Central memory CD8-positive, alpha-beta T cell (primary cell): ENCODE measurements at places on chromosomes 6 and 20.

- no peak for DNase-seq
- no peak overlapping the region for H3K4me3 ChIP-seq
- no peaks in the 10 kb centered on the region for H3K36me3 ChIP-seq
- no peak overlapping the region for H3K27ac ChIP-seq
- H3K4me1 ChIP-seq, result no peaks in the 10 kb centered on the region
- no peaks in the 10 kb centered on the region for H3K27me3 ChIP-seq
These were observed 143.4 kb downstream of the ADGRB3 start for GRCh38 chr6:68778356-68779020.

GRCh38 chr6:48614326-48614725 lies 503.3 kb upstream of the PTCHD4 start:
- H3K27ac ChIP-seq, result no peak overlapping the region
- no peak overlapping the region for H3K4me3 ChIP-seq
- no peaks in the 10 kb centered on the region for H3K36me3 ChIP-seq
- no peaks in the 10 kb centered on the region for H3K27me3 ChIP-seq
- DNase-seq, result no peak

- H3K36me3 ChIP-seq, result no peaks in the 10 kb centered on the region
- H3K27ac ChIP-seq, result no peak overlapping the region
- no peaks in the 10 kb centered on the region for H3K27me3 ChIP-seq
- H3K4me3 ChIP-seq, result no peak overlapping the region
- DNase-seq, result no peak
These were observed 175.8 kb upstream of the GGTLC1 start for GRCh38 chr20:24164360-24164759.

GRCh38 chr6:167855825-167856425 lies 29.2 kb downstream of the AFDN start:
- peaks cover 23% of the 10 kb centered on the region for H3K27me3 ChIP-seq
- peaks cover 12% of the 10 kb centered on the region for H3K4me1 ChIP-seq
- no peaks in the 10 kb centered on the region for H3K36me3 ChIP-seq
- DNase-seq, result no peak
- no peak overlapping the region for H3K4me3 ChIP-seq

DNA sequence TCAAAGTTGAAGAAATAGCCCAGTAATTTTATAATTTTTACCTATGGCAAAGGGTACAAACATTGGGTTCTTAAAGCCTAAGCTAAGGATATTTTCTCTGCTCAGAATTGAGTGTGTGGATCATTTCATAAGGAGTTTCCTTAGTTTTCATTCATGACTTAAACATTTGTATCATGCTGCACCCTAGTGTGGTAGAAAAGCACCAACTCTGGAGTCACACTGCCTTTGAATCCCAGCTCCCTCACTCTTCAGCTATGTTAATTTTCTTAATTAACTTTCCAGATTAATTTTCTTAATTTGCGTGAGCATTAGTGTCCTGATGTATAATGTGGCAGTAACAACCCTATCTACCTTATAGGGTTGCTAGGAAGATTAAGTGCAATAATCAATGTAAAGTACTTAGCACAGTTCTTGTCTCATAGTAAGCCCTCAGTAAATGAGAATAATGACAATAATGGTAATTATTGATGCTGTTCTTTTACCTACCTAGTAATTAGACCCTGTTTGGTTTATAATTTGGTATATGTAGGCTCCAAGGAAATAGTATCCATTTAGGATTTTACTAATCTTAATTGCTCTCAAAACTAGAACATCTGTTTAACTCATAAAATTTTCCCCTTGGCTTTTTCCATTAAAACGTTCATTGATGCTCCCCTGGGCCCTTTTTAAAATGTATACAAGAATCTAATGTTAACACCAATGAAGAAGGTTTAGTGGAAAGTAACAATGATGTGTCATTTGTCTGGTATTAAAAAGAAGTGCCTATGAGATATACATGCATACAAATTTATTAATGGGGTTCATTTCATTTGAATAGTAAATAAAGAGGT lies 31.6 kb downstream of the DSE start:
- no peak overlapping the region for H3K27ac ChIP-seq
- H3K4me1 ChIP-seq, result no peaks in the 10 kb centered on the region
- peaks cover 10% of the 10 kb centered on the region for H3K27me3 ChIP-seq
- no peaks in the 10 kb centered on the region for H3K36me3 ChIP-seq
- H3K4me3 ChIP-seq, result no peak overlapping the region

DNA sequence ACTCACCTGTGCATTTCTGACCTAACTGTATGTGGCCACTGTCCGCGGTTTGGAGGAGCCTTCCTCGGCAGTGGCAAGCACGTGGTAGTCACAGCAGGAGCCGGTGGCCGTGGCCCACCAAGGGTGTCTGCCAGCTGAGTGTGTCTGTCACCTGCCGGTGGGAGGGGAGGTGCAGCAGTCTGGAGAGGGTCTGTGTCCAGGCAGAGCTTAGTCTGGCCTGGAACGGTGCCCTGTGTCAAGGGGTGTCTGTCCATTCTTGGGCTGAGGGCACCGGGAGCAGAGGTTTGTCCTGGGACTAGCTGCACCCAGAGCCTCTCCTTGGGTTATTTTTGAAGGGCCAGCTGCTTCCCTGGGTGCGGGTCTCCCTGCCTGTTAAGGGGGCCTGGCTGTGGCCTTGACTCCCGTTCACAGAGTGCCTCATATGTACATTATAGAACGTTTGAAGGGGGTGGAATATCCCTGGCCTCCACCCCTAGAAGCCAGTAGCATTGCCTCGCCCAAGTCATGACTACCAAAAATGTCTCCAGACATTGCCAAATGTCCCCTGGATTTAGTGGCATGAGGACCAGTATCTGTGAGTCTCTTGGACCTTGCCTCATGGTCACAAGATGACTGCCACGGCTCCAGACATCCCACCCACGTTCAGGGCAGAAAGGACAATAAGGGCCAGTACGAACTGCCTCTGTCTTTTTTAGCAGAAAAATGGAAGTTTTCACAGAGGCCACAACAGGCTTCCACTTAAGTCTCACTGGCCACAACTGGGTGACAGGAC lies 5.2 kb downstream of the RBM38 start:
- H3K36me3 ChIP-seq, result peaks cover 88% of the 10 kb centered on the region
- peak overlapping the region; percentile 95 for H3K27ac ChIP-seq
- H3K4me3 ChIP-seq, result peak overlapping the region; percentile 72

- H3K4me3 ChIP-seq, result no peak overlapping the region
- peaks cover 5% of the 10 kb centered on the region for H3K27me3 ChIP-seq
These were observed 57.5 kb downstream of the SNRNP48 start for GRCh38 chr6:7647504-7647903.

DNA sequence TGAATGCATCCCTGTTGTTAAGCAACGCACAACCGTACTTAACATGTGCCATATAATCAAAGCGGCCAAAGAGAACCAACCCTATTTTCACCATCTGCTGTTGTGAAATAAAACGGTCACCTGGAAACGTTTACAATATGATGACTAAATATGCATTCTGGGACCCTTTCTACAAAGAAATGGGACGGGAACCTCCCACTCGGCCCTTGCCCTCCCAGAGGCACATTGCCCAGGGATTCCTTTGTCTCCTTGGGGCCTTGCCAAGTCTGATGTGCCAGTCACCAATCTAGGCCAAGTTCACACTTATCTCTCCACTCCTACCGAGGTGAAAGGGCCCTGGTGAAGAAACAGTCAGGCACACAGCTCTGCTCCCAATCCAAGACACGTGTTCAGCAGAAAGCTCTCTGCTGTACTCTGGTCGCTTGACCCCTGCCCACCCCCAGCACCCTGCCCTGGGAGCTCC lies 427.4 kb upstream of the JARID2 start:
- no peak for DNase-seq
- no peak overlapping the region for H3K4me3 ChIP-seq
- no peak overlapping the region for H3K27ac ChIP-seq
- H3K27me3 ChIP-seq, result no peaks in the 10 kb centered on the region
- H3K36me3 ChIP-seq, result no peaks in the 10 kb centered on the region

GRCh38 chr20:49868964-49869363 lies 46.4 kb downstream of the SPATA2 start:
- peaks cover 33% of the 10 kb centered on the region for H3K36me3 ChIP-seq
- no peaks in the 10 kb centered on the region for H3K27me3 ChIP-seq
- no peak overlapping the region for H3K4me3 ChIP-seq
- H3K27ac ChIP-seq, result peak overlapping the region; percentile 2
- peaks cover 4% of the 10 kb centered on the region for H3K4me1 ChIP-seq
- DNase-seq, result no peak

- peak overlapping the region; percentile 60 for H3K4me3 ChIP-seq
- no peaks in the 10 kb centered on the region for H3K27me3 ChIP-seq
- peaks cover 12% of the 10 kb centered on the region for H3K36me3 ChIP-seq
- peaks cover 45% of the 10 kb centered on the region for H3K4me1 ChIP-seq
These were observed 222.6 kb downstream of the BCAS1 start for GRCh38 chr20:53847837-53848170.

DNA sequence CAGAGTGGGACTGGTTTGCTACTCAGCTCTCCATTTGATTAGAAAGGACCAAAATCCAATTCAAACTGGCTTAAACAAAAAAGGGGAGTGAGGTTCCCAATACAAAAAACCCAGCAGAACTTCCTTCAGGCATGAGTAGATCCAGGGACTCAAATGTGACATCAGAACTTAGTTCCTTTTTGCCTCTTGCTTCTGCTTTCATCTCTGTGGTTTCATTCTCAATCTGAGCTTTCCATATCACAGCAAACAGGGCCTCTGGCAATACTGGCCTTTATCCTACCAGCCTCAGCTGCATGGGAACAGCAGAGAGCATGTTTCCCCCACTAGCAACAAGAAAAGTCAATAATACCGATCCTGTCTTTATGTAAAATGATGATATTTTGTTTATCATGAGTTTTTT lies 28.6 kb upstream of the PRELID3B start:
- no peaks in the 10 kb centered on the region for H3K36me3 ChIP-seq
- H3K27ac ChIP-seq, result no peak overlapping the region
- H3K27me3 ChIP-seq, result peaks cover 28% of the 10 kb centered on the region
- no peak overlapping the region for H3K4me3 ChIP-seq

GRCh38 chr6:89260310-89260709 lies 43.2 kb upstream of the GABRR1 start:
- no peak overlapping the region for H3K4me3 ChIP-seq
- H3K36me3 ChIP-seq, result no peaks in the 10 kb centered on the region
- no peak for DNase-seq
- H3K4me1 ChIP-seq, result no peaks in the 10 kb centered on the region
- no peak overlapping the region for H3K27ac ChIP-seq
- H3K27me3 ChIP-seq, result peaks cover 13% of the 10 kb centered on the region

DNA sequence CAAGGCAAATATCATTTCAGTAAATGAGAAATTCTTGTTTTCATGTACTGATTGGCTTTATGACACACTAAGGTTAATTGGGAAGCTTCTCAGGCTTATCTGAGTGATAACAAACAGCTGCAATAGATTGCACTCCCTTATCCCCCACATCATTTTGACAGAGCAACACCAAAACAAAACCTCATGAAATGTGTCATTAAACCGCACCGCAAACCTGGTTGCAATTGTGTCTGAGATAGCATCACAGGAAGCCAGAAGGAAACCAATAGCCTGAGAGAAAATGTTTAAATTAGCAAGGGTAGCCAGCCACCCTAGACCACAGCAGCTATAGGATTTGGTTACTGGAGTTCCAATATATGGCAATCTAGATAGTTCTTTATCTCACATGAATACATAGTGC lies 31.6 kb upstream of the LAMA4 start:
- H3K27ac ChIP-seq, result no peak overlapping the region
- DNase-seq, result peak; percentile 18
- H3K27me3 ChIP-seq, result peaks cover 71% of the 10 kb centered on the region
- H3K4me3 ChIP-seq, result peak overlapping the region; percentile 19

- H3K4me3 ChIP-seq, result no peak overlapping the region
- H3K36me3 ChIP-seq, result peaks cover 32% of the 10 kb centered on the region
- peaks cover 40% of the 10 kb centered on the region for H3K4me1 ChIP-seq
- no peak overlapping the region for H3K27ac ChIP-seq
These were observed 19.1 kb downstream of the ZMYND8 start for GRCh38 chr20:47337413-47337812.

GRCh38 chr20:53831812-53832211 lies 238.2 kb upstream of the ZNF217 start:
- H3K27me3 ChIP-seq, result no peaks in the 10 kb centered on the region
- H3K27ac ChIP-seq, result no peak overlapping the region
- H3K4me1 ChIP-seq, result peaks cover 55% of the 10 kb centered on the region
- DNase-seq, result no peak

- H3K27me3 ChIP-seq, result no peaks in the 10 kb centered on the region
- DNase-seq, result no peak
- H3K4me1 ChIP-seq, result peaks cover 13% of the 10 kb centered on the region
- H3K27ac ChIP-seq, result no peak overlapping the region
- H3K4me3 ChIP-seq, result no peak overlapping the region
- H3K36me3 ChIP-seq, result no peaks in the 10 kb centered on the region
These were observed 2.7 kb downstream of the BCAS1 start for GRCh38 chr20:54067606-54068174.

GRCh38 chr6:113115196-113115595 lies 741.9 kb upstream of the MARCKS start:
- H3K36me3 ChIP-seq, result no peaks in the 10 kb centered on the region
- H3K27me3 ChIP-seq, result no peaks in the 10 kb centered on the region
- H3K4me1 ChIP-seq, result no peaks in the 10 kb centered on the region
- DNase-seq, result no peak
- no peak overlapping the region for H3K4me3 ChIP-seq
- H3K27ac ChIP-seq, result no peak overlapping the region

DNA sequence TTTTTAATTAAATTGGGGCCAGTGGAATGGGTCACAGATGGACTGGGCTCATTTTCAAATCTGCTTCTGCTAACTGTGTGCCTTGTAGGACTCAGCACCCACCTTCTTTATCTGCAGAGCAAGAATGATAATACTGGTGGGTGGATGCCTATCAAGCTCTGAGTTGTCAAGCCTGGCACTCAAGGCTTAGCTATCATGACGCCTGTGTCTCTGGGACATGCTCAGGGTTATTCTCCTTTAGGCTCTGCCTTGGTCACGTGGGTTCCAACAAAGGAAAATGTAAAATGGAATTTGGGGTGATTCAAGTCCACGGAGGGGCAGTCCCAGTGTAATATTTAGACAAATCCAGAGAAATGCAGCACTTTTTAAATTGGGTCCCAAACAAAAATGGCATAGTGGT lies 202.3 kb downstream of the TSHZ2 start:
- H3K36me3 ChIP-seq, result no peaks in the 10 kb centered on the region
- H3K27me3 ChIP-seq, result peaks cover 29% of the 10 kb centered on the region
- H3K4me3 ChIP-seq, result no peak overlapping the region
- H3K4me1 ChIP-seq, result no peaks in the 10 kb centered on the region
- H3K27ac ChIP-seq, result no peak overlapping the region

GRCh38 chr6:138640028-138640427 lies 133.5 kb upstream of the CCDC28A start:
- H3K27me3 ChIP-seq, result peaks cover 24% of the 10 kb centered on the region
- H3K4me1 ChIP-seq, result no peaks in the 10 kb centered on the region
- H3K4me3 ChIP-seq, result no peak overlapping the region
- H3K27ac ChIP-seq, result no peak overlapping the region
- no peaks in the 10 kb centered on the region for H3K36me3 ChIP-seq

DNA sequence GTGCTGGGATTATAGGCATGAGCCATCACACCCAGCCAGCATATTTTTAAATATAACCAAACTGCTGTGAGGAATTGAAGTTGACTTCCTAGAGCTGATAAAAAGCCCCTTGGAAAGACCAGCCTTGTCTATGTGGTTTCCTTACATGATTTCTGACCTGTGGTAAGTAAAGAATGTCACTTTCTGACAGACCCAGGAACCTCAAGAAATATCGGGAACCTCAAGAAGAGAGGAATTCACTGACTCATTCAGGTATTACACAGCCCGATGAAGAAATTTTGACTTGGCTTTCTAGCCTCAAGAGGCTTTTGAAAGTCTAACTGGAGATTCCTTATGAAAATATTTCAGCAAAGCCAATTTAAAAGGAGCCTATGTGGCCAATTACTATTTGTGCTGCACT lies 71.8 kb downstream of the FOXF2 start:
- H3K27ac ChIP-seq, result no peak overlapping the region
- no peak for DNase-seq
- H3K4me1 ChIP-seq, result no peaks in the 10 kb centered on the region
- H3K4me3 ChIP-seq, result no peak overlapping the region

GRCh38 chr20:47278907-47279348 lies 77.6 kb downstream of the ZMYND8 start:
- no peak for DNase-seq
- H3K27ac ChIP-seq, result no peak overlapping the region
- peaks cover 9% of the 10 kb centered on the region for H3K4me1 ChIP-seq
- H3K4me3 ChIP-seq, result no peak overlapping the region
